ENCODE measurements at places on chromosomes 4 and X.
A peak's percentile ranks its signal among the peaks of the same experiment; 100 is the strongest.

DNA sequence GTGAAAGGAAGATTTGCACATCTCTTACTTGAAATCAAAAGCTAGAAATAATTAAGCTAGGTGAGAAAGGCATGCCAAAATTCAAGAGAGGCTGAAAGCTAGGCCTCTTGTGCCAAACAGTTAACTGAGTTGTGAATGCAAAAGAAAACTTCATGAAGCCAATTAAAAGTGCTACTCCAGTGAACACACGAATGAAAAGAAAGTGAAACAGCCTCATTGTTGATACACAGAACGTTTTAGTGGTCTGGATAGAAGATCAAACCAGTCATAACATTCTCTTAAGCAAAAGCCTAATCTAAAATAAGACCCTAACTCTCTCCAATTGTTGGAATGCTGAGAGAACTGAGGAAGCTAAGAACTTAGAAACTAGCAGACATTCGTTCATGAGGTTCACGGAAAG, 122.3 kb downstream of the UNC5C start:
- DNase-seq, result no peak

- DNase-seq, result no peak
Observed at GRCh38 chr4:151227731-151228130, 49.2 kb upstream of the PRSS48 start.

GRCh38 chr4:112119353-112119783, 25.9 kb upstream of the FAM241A start:
- peak; percentile 70 for DNase-seq

DNA sequence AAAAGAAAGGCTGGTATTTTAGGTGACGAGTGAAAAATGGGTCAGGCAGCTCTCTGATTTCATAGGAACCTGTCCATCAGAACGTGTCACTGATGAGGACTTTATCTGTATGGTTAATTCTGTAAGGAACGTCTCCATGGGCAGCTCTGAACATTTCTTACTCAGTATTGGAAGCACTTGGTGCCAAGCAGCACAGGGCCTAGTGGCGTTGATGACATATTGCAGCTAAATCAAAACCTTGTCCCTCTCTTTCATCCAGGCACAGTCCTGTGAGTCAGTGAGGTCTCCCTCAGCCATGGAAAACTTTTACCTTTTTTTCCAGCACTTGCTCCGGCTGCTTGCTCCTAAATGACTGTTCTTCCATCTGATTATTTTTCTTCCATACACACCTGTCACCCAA, 301.9 kb downstream of the DHX15 start:
- DNase-seq, result no peak

GRCh38 chrX:107573016-107573415, 55.3 kb upstream of the PRPS1 start:
- DNase-seq, result no peak
